ENCODE measurements at places on chromosomes 6 and 20. TPM values are rescaled to one million over a fixed set of nuclear protein-coding genes. Genes with fewer than 3 reads are reported as not detected.

DNA sequence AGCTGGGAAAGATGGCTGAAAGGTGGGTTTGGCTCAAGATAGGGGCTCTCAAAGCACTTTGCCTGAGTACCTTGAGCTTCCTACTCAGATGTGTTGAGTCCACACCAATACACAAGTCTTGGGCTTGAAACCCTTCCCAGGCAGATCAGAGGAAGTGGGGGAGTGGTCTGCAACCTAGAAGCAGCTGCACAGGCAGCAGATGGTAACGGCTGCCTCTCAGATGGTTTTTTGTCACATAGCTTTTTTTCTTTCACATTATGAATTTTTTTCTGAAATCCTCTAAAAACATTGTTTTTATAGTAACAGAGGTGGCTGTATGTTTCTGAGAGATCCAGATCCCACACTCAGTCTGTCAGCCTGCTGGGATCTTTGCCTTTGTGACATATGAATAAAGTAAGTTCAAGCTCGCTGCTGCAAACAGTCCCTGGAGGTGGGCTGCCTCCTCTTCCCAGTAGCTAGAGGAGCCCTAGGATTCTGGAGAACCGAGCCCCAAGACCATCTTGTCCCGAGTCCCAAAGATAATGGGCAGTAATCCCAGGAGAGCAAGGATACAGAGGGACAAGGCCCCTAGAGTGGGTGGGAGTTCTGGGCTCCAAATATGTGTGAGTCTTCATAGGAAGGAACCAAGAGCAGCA, 97.1 kb upstream of the TOP1 start:
- no peak for DNase-seq

GRCh38 chr6:37699138-37699766, 1.6 kb upstream of the MDGA1 start:
- no peak for DNase-seq

- no peak for DNase-seq
Measured at GRCh38 chr6:376827-377640, 14.5 kb upstream of the IRF4 start.

GRCh38 chr20:20076297-20077065, 24.1 kb downstream of the CFAP61 start:
- no peak for DNase-seq

GRCh38 chr6:137780447-137781034, 86.5 kb upstream of the TNFAIP3 start:
- DNase-seq: no peak

GRCh38 chr6:58073263-58073662, 755.8 kb downstream of the PRIM2 start:
- no peak for DNase-seq

DNA sequence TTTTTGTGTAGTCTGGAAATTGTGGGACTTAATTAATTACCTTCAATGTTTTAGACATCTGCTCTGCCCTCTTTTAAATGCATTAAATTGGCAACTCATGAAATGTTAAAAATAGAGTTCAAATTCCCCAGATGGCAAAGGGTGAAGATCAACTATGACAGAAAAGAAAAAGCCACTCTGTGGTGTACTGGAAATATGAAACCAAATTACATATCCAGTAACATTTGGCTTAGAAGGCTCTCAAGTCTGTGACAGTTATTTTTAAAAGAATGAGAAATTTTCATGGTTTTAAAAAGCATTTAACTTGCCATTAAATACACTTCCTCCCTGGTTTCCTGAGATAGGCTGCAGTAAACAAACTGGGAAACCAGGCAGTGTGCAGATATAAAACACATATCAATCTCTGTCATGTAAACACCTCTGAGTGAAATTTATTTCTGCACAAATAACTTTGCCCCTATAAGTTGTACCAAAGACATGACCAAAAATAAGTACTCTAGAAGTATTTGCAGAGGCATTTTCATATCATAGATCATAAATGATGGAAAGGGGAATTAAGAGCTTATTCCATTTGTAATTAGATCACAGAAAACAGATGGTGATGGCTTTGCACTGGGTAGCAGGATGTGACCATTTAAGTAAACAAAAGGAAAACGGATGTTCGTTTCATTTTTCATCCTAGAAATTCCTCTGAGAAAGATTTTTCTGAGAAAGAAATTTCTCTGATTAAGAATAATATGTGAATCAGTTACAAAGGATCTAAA, 360.1 kb downstream of the SAMD5 start:
- DNase-seq: no peak

GRCh38 chr6:52362443-52363227, 684 bp downstream of the PAQR8 start:
- DNase-seq: no peak

- no peak for DNase-seq
Measured at GRCh38 chr6:32105433-32105832, 3.7 kb downstream of the TNXB start.

DNA sequence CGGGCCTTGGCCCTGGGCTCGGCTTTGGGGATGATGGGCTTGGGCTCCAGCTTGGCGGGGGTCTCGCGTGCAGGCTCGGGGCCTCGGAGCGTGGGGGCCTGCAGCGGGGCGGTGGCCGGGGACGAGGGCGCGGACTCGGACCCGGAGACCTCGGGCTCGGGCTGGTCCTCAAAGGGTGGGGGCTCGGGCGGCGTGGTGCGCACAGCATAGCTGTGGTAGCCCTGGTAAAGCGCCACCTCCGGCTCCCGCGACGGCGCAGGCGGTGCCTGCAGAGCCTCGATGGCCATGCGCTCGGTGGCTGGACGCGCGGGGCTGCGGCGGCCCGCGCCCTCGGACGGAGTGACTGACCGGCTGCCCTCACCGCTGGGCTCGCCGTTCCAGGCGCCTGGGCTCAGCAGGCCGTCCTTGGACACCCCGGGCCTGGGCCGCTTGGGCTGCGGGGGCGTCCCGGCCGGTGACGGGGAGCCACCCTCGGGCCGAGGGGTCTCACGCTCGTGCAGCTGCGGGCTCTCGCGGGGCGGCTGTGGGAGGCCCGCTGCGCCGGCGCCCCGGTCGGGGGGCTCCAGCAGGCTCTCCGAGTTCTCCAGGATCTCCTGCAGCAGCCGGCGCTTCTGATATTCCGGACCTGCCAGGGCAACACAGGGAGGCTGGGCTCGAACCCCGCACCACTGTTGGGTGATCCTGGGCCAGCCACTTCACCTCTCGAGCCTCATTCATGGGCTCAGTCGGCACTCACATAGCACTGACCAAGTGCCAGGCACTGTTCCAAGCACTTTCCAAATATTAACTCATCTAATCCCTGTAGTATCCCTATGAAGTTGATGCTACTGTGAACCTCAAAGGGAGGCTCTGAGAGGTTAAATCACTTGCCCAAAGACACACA, 71.0 kb downstream of the JPH2 start:
- no peak for DNase-seq

DNA sequence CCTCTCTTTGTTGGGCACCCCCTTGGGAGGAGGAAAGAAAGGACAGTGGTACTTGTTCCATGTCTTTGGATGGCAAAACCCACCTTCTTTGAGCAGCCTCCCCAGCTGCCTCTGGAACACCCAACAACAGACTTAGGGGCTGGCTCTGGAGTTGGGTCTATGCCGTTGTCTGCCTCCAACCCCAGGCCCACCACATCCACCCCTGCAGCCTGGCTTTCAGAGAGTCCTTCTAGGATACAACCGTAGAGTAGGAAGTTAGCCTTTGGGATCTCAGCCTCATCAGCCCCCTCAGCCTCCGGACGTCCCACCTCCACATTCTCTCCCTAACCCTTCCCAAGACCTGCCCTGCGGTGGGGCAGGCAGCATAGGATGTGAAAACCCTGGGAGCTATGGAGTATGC, 36.4 kb downstream of the FOXP4 start:
- DNase-seq: no peak

The C6orf58 gene
- polyA plus RNA-seq: 0.82 TPM

GRCh38 chr6:64955435-64955848, 751.6 kb downstream of the EYS start:
- no peak for DNase-seq

The CHRNA4 gene
- 5.0 TPM for polyA plus RNA-seq

- no peak for DNase-seq
Measured at GRCh38 chr20:55888685-55889084, 116.6 kb downstream of the CBLN4 start.

DNA sequence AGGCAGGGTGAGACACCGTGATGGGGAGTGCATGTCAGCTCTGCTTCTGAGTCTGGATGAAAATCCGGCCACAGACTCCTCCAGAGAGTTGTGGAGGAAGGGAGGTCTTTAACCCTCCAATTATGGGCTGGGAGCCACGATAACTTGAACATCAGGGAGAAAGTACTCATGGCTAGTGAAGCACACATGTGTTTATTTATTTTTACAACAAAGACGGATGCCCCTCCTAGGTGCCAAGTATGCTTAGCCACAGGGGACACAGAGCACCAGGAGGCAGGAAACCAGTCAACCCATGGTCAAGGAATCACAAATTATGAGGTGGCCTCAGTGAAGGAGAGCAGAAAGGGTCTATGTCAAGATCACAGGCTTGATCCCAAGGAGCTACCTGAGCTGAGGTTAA, 54.1 kb downstream of the ZNF217 start:
- no peak for DNase-seq

- no peak for DNase-seq
Measured at GRCh38 chr20:52793339-52793963, 178.7 kb upstream of the TSHZ2 start.

GRCh38 chr6:117280922-117281321, 15.6 kb downstream of the VGLL2 start:
- no peak for DNase-seq

DNA sequence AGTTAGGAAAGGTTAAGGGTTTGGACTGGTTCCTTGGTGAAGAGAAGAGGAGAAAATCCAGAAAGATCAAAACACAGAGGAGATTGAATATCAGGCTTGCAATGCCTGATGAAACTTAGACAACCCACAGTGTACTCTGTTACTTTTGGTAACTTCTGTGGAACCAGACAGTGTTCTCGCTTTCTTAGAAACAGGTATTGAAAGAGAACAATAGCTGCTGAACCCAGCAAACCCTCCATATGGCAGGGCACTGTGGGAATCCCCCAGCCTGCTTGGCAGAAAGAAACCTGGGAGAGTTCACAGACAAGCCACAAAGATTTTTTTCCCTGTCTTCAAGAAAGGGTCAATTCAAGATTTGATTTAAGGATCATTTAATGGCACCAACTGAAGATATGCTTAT, 342.8 kb downstream of the FOXA2 start:
- no peak for DNase-seq

The SIRPD gene
- polyA plus RNA-seq: not detected

The ZSCAN31 gene
- 10.7 TPM for polyA plus RNA-seq

DNA sequence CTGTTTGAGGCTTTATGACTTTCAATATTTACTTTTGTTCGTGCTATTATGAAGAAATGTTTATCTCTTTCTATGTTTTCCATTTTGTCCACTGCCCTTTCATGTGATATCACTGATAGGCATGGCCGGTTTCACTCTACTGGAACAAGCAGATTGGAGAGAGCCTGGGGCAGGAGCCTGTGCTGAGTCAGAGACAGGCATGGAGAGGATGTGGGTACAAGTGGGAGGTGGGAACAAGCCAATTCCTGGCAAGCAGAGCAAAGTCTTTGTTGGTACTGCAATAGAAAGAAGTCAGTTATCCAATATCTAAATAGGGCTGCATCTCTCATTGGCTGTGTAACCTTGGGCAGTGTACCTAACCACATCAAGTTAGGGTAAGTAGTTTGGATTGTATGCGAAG, 545.6 kb upstream of the MAP3K7 start:
- no peak for DNase-seq

The TREML2 gene
- polyA plus RNA-seq: 0.16 TPM

DNA sequence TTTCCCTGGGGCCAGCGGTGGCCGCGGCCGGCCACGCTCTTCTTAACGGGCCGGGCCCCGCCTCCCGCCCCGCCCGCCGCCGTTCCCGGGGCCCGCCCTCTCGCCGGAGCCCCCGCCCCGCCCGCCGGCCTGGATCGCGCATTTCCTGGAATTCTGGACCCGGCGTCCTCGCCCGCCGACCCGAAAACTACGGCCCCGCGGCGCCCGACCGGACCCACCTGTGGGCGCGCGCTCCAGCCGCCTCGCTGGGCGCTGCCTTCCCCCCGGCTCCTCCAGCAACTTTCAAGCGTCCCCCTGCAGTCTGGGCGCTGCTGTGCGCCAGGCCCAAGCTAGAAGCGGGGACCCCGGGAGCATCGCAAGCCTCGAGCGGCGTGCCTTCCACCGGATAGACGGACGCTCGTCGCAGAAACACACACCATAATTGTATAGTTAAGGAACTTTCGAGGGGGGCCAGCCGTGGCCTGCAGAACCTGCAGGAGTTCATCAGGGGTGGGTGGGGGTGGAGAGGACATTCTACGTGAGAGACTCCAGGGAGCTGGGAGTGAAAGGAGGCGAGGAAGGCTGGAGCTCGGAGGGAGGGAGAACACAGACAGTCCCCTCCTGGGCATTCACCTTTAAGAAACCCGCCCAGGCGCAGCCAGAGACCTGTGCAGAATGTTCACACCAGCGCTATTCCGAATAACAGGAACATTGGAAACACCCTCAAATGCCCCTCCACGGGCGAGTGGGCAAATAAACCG, at the start of gene ADA:
Gene ADA, minus strand, starts transcription at position 16 of the 740 bp plus-strand sequence. CDS start 92 bp downstream, outside the sequence.
- no peak for DNase-seq

The HDAC2 gene
- polyA plus RNA-seq: 272 TPM

The PPP1R3D gene
- 6.1 TPM for polyA plus RNA-seq

The GMEB2 gene
- 9.8 TPM for polyA plus RNA-seq

DNA sequence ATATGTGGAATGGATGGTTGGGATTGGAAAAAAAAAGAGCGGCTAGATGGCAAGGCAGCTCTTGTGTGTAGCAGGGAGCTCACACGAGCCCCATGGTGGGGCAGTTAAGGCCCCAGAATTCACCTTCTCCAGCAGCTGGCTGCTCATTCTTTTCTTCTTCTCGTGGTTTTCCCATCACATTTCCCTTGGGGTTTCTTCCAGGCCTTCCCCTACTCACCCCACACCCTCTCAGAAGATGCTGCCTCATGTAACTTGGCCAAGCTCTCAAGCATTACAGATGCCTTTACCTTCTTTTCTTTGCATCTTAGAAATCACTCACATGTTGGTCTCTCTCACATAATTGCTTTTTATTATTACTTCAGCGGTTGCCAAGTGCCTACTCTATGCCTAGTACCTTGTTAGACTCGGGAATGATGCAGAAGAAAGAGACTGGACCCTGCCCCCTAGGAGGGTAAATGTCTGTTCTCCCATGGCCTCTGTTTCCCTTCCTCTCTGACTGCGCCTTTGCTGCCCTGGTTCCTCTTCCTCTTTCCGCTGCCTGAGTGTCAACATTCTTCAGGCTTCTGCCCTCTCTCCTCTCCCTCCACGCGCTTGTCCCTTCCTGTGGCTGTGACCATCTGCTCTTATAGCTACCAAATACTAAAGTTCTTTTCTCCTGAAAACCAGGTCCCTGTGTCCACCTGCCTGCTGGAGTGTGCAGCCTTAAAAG, 28.6 kb downstream of the PPARD start:
- no peak for DNase-seq

The ASIP gene
- 0.28 TPM for polyA plus RNA-seq

The ARMC2 gene
- polyA plus RNA-seq: 8.4 TPM

The CNR1 gene
- 1.1 TPM for polyA plus RNA-seq
